ENCODE measurements at places on chromosomes 1 and 21.

- DNase-seq, result no peak
Observed at GRCh38 chr1:59156051-59156450, 140.8 kb upstream of the FGGY start.

- no peak for DNase-seq
Observed at GRCh38 chr1:175408986-175409385, 216.4 kb upstream of the KIAA0040 start.

DNA sequence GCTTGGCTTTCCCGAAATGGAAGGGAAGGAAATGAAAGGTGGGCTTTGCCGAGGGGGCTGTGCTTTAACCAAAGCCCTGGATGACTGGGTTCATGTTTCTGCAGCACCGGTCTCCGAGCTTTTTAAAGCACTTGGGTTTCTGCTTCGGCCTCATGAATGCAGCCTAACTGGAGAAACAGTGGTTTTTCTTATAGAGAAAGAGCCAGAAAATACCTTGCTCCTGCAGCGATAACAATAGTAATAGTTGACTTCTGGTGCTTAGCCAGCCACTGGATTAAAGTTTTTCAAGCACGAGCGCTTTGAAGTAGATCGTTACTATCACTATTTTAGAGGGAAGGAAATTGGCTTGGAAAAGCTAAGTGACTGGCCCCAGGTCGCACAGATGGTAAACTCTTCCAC lies 500 bp upstream of the DOCK7 start:
- DNase-seq, result no peak

GRCh38 chr1:20112279-20113000 lies 6.9 kb downstream of the PLA2G2D start:
- no peak for DNase-seq

DNA sequence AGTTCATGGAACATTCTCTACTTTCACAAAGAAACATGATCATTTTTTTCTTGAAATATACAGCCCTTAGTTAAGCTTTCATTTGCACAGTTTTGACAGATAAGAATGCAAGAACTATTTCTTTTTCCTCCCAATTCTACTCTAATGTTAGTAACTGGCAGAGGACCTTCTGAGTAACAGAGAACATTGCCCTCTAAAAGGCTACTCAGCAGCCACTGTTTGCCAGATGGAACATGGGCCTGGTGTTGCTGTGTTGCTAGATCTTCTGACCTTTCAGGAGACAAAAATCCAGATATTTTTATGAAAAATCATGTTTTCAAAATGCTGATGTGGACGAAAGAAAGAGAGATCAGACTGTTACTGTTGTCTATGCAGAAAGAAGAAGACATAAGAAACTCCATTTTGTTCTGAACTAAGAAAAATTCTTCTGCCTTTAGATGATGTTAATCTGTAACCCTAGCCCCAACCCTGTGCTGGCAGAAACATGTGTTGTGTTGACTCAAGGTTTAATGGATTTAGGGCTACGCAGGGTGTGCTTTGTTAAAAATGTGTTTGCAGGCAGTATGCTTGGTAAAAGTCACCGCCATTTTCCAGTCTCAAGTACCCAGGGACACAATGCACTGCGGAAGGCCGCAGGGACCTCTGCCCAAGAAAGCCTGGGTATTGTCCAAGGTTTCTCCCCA lies 2.9 kb upstream of the PRDX6 start:
- DNase-seq, result no peak

- DNase-seq, result no peak
Observed at GRCh38 chr1:190563230-190563629, 85.6 kb upstream of the BRINP3 start.

- no peak for DNase-seq
Observed at GRCh38 chr1:42692461-42692860, 10.2 kb downstream of the YBX1 start.

DNA sequence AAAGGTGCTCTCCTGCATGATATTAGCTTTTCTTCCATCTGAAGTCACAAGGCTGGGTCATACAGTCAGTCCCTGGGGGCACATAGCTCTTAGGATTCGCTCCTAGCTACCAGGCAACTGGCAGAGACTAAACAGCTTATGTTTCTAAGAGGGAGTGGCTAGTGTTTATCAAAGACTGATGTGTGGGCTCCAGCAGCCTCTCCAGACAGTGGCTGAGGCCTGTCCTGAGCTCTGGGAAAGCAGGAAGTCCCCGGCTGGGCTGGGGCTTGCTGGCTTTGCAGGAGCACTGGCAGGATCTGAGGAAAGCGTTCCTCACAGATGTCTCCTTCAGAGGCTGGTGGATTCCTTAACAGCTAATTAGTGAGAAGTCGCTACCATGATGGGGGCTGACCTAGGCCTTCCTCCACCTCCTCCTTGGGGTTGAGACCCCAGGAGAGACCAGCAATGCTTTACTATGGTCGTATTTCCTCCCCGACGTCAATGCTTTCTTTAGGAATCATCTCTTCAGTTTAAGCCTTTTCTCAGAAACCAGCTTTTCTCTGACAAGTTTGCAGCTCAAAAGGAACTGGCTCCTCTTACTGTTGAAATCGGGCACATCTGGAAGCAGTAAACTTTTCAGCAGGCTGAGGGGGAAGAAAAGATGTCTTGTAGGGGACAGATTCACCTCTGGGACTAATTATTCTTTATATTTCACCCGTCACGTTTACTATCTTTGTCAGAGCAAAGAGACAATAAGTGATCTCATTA lies 33.5 kb upstream of the HHAT start:
- no peak for DNase-seq

DNA sequence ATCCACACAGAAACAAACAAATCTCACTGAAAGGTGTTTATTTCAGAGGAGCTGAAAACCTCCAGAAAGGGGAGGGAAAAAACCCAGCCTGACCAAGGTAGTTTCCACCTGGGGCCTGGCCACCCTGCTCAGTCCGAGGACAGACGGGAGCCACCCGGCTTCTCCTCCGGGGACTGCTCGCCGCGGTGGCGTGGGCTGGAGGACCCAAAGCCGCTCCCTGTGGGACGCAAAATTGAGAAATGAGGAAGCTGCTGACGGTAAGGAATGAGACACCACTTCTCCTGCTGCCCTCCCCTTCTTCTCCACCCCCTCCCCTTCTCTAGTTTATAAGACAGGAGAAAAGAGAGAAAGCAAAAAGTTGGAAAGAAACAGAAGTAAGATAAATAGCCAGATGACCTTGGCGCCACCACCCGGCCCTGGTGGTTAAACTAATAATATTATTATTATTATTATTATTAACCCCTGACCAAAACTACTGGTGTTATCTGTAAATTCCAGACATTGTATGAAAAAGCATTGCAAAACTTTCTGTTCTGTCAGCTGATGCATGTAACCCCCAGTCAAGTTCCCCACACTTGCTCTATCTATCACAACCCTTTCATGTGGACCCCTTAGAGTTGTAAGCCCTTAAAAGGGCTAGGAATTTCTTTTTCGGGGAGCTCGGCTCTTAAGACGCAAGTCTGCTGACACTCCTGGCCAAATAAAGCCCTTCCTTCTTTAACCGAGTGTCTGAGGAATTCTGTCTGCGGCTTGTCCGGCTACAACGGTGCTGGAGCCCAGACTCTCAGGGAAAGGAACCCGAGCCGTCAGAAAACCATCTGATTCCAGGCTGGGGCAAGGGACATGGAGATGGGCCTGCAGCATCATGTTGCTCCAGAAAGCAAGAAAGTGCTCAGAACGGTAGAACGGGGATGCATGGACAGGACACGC lies 12.5 kb downstream of the ITGB2 start:
- DNase-seq, result no peak

DNA sequence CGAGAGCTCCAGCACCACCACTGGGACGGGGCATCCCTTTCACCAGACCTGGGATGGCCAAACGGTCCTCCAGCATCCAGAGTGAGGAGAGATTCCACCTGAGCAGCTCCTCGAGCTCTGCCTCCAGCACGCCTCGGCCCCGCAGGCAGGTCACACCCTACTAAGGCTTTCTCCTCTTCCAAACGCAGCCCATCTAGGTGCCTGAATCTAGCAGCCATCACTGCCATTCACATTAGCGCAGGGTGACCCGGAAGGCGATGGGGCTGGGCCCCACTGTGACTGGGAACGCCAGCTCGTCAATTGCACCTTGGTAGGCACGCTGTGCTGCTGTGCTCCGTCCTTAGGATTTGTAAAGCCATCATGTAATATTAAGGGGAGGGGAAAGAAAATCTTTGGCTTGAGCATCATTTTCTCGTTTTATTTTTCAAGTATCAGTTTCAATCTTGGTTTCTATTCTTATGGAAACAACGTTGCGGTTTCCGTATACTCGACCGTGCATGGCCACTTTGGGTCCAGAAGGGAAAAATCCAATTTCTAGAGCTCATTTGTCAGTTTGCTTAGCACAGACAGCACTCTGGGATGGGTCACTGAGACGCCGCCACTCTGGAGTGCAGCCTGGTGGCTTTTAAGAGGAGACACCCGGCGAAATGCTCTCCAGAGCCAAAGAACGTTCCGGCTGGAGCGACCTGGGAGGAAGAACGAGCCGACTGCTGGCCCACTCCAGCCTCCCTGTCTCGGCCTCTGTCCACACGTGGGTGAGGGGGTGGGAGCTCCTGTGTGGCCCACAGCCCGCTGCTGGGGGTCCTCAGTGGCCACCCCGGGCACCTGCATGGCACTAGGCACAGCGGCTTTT lies 173.6 kb downstream of the PRDM16 start:
- no peak for DNase-seq

GRCh38 chr1:31054349-31054748 lies 11.2 kb downstream of the PUM1 start:
- no peak for DNase-seq

DNA sequence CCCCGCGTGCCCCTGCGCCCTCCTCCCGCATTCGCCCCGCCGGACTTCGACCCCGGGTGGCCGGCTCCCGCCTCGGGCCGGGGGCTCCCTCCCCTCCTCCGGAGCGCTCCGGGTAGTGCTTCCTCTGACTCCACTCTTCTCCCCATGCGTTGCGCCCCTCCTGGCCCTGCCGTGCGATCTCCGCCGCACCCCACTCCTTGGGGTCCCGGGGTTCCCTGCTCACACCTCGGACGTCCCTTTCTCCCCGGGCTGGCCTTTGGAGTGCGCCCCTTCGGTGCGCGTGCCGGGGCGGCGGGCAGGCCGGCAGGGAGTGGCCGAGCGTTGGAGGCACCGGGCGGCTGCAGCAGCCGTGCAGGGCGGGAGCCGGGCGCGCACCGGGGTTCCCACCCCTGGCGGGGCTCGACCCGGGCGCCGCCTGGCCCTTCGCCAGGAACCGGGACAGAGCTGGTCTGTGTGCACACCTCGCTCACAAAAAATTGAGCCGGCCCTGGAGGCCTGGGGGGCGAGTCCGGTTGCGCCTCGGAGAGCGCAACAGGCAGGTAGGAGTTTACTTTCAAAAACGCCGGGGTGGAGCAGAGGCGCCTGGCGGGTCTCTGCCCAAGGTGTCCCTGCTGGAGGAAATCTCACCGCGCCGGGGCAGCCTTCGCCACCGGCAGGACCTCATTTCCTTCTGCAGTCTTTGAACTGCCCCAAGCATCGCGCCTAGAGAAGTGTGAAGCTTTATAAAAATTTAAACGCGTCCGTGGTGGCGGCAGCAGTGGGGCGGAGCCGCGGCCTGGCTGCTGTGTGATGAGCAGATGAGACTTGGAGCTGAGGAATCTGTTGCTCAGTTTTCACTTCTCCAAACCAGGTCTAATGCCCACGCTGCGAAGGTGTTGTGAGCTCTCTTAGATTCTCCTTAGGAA lies 650 bp downstream of the VANGL1 start:
- no peak for DNase-seq

- no peak for DNase-seq
Observed at GRCh38 chr21:42513151-42513984, at the start of gene SLC37A1. Gene SLC37A1 (plus strand): TSS chr21:42513852. CDS start chr21:42518455, 4,603 bp downstream.

DNA sequence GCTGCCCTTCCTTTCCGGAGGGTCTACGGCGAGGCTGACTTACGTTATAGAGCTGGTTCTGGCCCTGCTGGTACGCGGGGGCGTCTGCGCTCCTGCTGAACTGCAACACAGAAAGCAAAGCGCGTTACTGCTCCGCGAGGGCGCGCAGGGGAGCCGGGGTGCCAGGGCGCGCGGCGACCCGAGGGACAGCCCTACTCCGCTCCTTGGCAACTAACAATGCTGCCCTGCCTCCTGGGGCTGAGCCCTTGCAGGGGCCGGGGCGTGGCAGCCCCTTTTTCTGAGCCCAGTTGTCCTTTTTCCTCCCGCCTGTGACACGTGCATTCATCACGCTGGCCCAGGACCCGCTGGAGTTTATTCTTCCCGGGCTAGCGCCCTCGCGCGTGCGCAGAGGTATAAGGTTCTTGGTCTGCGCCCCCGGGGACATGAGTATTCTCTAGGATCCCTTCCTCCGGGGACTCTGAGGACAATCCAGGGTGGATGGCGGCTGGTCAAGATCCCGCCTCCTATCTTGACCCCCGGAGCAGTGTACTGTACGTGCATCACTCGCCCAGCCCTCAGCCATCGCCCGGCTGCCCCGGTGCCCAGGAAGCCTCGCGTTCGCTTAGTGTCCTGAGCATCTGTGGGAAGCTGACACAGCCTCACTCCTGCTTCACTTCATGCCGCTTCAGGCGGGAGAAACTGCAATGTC lies 78.9 kb downstream of the CD247 start:
- DNase-seq, result no peak

- DNase-seq, result no peak
Observed at GRCh38 chr1:48329486-48329885, 107.0 kb downstream of the SLC5A9 start.

DNA sequence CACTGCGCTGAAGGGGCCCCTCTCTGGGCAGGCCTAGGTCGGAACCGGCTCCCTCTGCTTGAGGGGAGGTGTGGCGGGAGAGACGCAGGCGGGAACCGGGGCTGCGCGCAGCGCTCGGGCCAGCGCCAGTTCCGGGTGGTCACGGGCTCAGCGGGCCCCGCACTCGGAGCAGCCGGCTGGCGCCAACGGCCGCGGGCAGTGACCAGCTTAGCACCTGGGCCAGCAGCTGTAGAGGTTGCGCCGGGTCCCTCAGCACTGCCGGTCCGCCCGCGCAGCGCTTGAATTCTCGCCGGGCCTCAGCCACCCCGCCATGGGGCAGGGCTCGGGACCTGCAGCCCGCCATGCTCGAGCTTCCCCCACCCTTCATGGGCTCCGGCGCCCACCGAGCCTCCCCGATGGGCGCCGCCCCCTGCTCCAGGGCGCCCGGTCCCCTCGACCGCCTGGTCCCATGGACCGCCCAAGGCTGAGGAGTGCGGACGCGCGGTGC lies 254.6 kb downstream of the COL11A1 start:
- DNase-seq, result no peak

GRCh38 chr21:44539046-44539445 lies 949 bp downstream of the KRTAP10-1 start:
- no peak for DNase-seq

- no peak for DNase-seq
Observed at GRCh38 chr1:208499026-208499425, 254.8 kb upstream of the PLXNA2 start.

DNA sequence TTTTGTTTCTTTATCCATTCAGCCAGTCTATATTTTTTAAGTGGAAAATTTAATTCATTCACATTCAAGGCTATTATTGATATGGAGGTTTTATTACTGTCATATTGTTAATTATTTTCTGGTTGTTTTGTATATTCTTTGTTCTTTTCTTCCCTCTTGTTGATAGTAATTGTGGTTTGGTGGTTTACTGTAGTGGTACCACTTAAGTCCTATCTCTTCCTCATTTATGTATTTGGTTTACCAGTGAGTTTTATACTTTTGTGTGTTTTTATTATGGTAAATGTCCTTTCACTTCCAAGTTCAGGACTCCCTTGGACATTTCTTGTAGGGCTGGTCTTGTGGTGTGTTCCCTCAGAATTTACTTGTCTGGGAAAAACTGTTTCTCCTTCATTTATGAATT lies 28.1 kb upstream of the PM20D1 start:
- no peak for DNase-seq

All from activated naive CD4-positive, alpha-beta T cell treated with anti-CD3 and anti-CD28 coated beads, Interleukin-2, amount 50 U/mL, for 72 hours (primary cell).